ENCODE measurements at places on chromosomes 7 and 10.

- no peak for DNase-seq
These were observed 84.0 kb downstream of the ARL4A start for GRCh38 chr7:12771378-12771877.

DNA sequence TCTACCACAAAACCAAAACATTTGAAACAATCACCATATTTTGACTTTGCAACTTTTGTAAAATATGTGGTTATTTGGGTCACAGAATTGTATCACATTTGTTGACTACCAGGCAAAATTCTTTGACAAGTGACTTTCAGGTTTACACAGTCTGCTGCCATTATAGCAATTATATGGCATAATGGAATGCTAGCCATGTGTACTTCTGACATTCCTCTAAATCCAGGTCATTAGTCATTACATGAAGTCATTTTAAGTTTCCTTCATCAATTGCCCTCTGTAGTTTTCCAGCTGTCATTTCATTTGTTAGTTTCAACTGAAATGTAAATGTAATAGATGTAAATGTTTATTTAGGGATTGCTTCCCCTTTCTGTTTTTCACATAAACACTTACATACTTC, 137.5 kb downstream of the IMMP2L start:
- no peak for DNase-seq

DNA sequence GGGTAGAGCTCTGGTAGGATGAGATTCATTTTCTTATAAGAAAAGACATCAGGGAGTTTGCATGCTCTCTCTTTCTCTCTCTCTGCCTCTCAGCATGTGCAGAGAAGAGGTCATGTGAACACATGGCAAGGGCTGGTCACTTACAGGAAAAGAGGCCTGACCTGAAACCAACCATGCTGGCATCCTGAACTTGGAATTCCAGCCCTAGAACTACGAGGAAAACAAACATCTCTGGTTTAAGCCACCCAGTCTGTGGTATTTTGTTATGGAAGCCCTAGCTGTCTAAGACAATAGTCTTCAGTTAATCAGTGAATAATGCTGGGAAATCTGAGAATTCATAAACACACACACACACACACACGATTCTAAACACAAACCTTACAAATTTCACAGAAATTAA, 1104.2 kb upstream of the LRRN3 start:
- no peak for DNase-seq

DNA sequence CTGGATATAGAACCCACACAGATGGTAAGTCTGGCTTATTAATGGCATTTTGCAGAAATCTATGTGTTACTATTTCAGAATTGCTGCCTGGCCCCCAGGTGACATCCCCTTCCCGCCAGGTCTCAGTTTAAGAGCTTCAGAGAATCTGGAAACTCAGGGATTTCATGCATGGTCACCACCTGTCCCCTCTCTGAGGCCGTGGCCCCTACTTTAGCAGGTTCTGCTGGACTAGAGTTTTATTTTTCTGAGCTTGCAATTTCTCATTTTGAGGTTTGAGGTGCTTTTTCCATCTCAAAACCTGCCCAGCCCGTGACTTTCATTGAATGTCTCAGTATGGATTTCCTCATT, 24.7 kb upstream of the GJD4 start:
- DNase-seq = no peak

GRCh38 chr7:12653110-12653509, 34.3 kb upstream of the ARL4A start:
- DNase-seq = no peak

- no peak for DNase-seq
These were observed 4.2 kb upstream of the EBF3 start for GRCh38 chr10:129968020-129968852.

- DNase-seq = no peak
These were observed 759.0 kb upstream of the GALNT17 start for GRCh38 chr7:70372768-70373515.

- DNase-seq = no peak
These were observed 742.5 kb downstream of the NXPH1 start for GRCh38 chr7:9175871-9176270.

GRCh38 chr7:70131817-70132216, 533.5 kb downstream of the AUTS2 start:
- no peak for DNase-seq

GRCh38 chr10:49739426-49739825, 22.7 kb downstream of the OGDHL start:
- no peak for DNase-seq

- DNase-seq = no peak
These were observed 74.2 kb downstream of the FAS start for GRCh38 chr10:89064748-89065147.

DNA sequence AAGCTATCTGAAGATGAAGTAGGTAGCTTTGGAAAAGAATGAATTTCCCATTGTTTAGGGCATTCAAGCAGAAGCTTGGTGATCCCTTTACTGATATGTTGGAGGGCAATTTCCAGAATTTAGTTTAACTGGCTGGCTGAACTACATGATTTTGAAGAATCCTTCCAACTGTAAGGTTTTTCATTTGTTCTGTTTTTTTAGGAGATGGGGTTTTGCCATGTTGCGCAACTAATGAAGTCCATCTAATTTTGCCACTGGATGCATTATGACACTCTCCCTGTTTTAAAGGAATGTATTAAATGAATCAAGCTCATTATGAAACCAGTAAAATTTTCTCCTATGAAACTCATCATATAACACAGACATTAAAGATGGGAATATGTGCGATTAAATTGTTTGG, 6.1 kb upstream of the DDX50 start:
- no peak for DNase-seq

- DNase-seq = peak; percentile 70
These were observed 1.1 kb downstream of the SNX13 start for GRCh38 chr7:17939211-17939605.

GRCh38 chr10:132429281-132430230, 32.6 kb downstream of the PWWP2B start:
- no peak for DNase-seq

- DNase-seq = peak; percentile 74
These were observed 19.5 kb downstream of the WNT8B start for GRCh38 chr10:100482181-100482833.

DNA sequence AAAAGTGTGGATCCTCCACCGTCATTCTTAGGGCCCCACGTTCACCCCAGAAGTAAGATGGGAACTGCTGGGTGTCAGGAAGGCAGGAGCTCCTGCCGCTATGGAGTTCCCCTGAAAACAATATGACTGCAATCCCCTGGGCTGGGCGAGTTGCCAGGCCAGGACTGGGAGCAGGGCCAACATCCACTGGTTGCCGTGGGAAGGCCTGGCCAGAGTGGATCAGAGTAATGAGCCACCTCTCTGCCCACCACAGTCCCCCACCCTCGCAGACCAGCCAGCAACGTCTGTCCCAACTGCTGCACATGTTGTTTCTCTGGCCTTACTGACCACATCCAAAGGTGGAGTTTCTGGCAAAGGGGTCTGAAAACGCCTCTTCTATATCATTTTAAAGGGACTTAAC, 86.6 kb downstream of the STRA8 start:
- DNase-seq = peak; percentile 8

- DNase-seq = peak; percentile 91
These were observed 65.4 kb upstream of the MXI1 start for GRCh38 chr10:110141871-110142635.

DNA sequence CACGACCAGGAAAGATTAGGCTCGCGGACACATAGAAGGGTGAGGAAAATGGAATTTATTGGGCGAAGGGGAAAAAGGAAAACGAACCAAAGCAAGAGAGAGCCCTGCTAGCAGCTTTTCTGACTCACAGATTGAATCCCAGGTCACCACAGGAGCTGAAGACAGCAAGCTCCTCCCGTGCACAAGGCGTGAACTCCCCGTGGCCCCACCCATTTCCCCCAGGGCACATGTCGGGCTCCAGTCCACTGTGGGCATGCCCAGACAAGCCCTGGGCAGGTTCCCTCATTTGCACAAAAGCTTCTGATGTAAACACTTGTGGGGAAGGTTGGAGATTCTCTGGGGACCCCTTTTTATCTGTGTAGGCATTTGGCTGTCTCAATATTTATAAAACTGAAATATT, 582.4 kb downstream of the SUGCT start:
- DNase-seq = no peak

DNA sequence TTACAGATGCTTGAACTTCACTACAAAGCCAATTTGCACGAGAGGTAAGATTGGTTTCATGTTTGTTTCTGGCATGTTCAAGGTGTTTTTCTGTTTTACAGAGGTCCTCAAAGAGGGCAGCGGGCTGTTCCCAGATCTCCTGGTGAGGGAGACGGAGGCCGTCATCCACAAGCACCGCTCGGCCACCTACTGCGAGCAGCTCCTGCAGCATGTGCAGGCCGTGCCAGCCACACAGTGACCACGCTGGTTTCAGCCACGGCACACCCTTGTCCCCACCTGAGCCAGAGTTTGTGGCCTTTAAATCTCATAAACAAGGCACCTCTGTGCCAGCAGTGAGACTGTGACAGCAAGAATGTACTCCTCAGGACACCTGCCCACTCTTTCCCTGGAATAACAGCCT, 46.9 kb upstream of the SUN1 start:
- no peak for DNase-seq

DNA sequence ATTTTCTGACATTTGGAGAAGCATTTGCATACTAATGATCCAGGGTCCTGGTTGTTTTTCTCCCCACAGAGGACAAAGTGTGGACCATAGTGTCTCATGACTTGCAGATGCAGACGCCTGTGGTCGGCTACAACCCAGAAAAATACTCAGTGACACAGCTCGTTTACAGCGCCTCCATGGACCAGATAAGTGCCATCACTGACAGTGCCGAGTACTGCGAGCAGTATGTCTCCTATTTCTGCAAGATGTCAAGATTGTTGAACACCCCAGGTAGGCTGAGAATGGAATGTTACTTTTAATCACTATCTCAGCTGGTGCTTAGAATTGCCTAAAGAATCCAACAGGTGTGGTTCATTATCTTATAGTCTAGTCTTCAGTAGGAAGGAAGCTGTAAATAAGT, 951.5 kb upstream of the C7orf33 start:
- DNase-seq = no peak

GRCh38 chr10:11381023-11381422, 230.4 kb downstream of the USP6NL start:
- DNase-seq = no peak

DNA sequence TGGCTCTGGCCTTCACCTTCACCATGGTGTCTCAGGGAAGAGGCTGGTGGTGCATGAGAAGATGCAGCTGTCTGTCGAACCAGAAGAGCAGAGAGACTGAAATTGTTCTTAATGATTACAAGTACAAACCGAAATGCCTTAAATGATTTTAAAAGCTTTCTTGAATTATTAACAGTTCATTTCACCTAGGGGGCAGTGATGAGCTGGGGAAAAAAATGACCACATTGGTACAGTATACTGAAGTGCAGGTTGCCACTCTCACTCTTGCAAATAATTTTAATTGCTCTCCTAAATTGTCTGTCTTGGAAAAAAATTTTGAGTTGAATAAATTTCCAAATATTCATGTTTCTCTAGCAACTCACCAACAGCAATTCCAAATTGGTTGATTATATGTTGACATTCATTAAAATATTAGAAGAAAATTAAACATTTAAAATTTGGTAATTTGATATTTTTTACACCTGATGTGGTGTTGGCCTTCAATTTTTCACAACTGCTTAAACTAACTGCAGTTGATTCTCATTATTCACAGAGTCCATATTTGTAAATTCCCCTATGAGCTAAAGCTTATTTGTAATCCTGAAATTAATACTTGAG, 692.6 kb downstream of the ZWINT start:
- peak; percentile 3 for DNase-seq

- DNase-seq = no peak
These were observed 218.5 kb upstream of the TMEM196 start for GRCh38 chr7:19991936-19992335.

DNA sequence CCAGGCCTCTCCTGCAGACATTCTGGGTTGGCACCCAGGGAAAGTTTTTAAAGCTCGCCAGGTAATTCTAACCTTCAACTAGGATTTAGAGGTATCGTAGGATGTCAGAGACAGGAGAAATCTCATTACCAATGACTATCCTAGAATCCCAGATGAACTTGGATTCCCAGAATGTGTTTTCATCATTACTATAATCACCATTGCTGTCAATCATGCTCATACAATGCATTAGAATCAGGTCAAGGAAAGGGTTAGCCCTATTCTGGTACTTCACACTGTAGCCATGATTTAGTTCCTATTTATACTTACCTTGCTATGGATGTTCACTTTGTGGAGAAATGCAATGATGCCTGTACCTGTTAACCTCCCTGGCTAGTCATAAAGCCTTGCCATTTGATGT, 67.0 kb upstream of the GPR158 start:
- DNase-seq = no peak

DNA sequence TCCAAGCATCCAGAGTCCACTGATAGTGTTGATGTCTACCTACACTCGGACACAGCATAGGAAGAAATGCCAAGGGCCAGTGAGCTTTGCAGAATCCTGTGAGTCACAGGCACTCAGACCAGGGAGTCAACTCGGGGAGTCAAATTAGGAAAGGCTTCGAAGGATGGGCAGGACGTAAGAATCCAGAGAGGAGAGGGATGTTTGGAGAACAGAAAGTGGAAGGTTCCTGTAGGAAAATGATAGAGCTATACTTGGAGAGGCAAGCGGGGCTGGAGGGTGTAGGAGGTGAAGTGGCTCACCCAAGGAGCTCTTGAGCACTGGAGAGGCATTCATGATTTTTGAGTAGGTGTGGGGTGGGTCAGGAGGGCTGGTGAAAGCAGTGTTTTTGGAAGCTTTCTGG, 3.0 kb downstream of the ZYX start:
- no peak for DNase-seq

Measured in inflammatory macrophage (primary cell).